ENCODE measurements at places on chromosomes 12 and 14.
A peak's percentile ranks its signal among the peaks of the same experiment; 100 is the strongest.

GRCh38 chr12:84913129-84913515, 523 bp upstream of the SLC6A15 start:
- DNase-seq, result peak; percentile 16

GRCh38 chr12:69719336-69720316, 19.0 kb upstream of the RAB3IP start:
- peak; percentile 86 for DNase-seq

DNA sequence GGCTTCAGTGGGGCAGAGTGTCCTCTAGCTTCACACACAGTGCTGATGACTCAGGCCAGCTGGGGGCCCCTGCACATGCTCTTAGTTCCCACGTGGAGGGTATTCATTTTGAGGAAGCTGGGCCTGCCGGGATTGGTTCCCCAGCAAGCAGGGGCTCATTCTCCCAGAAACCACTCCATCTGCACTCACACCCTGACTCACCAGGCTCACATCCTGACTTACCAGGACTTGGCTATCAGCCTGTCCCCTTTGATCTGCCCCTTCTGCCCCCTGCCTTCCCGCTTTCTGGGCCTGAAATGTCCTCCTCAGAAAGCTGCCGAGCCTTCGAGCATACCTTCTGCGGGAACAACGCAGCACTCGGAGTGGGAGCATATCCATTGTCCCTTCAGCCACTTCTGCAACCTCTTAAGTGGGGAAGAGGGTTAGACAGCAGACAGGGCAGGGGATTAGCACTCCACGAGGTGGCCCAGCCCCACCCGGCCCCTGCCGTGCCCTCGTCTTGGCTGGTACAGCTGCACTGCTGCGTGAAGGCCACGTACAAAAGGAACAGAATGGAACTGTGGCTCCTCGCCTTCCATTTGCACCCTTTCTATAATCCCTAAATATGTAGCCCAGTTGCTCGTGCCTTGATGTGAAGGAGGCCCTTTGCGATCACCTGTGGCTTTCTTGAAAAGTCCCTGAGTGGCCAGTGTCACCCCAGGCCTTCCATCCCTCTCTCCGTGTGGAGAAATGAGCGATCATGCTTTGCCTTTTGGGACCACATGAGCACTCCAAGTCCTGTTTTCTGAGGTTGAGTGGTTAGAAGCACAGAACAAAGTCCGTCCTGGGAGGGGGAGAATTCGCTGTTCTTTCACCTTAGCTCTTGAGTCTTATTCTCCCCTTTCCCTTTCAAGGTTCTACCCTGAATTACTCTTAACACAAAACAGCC, 26.1 kb downstream of the TPCN1 start:
- no peak for DNase-seq

GRCh38 chr14:26820572-26820971, 222.7 kb upstream of the NOVA1 start:
- no peak for DNase-seq

DNA sequence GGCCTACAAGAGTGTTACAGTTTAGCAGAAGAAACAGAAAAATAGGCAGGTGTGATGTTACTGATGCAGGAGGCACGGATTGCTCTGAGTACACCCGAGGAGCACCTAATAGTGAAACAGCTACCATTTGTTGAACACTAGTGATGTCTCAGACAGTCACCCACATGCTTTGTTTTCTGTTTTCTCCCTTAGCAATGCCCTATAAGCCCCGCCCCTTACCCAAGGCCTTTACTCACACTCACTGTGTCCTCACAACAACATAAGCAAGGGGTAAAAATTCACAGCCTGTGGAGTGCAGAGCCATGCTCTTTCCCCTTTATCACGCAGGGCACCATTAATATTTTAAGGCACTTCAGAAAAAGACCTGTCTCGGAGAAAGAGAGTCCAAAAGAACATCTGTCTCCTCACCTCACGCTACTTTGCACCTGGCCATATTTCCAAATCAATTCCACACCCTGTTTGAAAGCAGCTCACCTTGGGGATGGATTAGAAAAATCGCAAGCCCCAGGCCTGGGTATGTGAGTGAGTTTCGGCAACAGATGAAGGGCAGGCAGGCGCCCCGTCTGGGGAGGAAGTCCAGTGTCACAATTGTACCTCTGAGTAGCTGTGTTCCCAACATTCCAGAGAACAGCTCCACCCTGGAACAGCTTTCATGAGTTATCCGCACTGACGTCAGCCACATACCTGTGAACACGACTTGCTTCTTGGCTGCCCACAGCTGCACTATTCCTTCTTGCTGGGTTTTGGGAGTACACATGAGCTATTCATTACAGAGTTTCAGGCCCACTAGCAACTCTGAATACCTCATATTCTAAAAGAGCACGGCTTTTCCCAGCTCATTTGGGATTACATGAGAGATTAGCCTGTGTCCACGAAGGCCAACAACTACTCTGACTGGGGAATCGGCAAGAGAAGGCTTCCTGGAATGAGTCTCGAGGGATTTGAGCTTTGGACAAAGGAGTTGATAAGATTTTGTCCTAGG, 26.0 kb downstream of the MAPK1IP1L start:
- no peak for DNase-seq

- peak; percentile 15 for DNase-seq
These were observed 272.0 kb downstream of the AKAP6 start for GRCh38 chr14:32601069-32601468.

- DNase-seq, result no peak
These were observed 22.4 kb downstream of the PROX2 start for GRCh38 chr14:74853581-74853980.

- no peak for DNase-seq
These were observed 7.0 kb downstream of the JDP2 start for GRCh38 chr14:75434890-75435248.

DNA sequence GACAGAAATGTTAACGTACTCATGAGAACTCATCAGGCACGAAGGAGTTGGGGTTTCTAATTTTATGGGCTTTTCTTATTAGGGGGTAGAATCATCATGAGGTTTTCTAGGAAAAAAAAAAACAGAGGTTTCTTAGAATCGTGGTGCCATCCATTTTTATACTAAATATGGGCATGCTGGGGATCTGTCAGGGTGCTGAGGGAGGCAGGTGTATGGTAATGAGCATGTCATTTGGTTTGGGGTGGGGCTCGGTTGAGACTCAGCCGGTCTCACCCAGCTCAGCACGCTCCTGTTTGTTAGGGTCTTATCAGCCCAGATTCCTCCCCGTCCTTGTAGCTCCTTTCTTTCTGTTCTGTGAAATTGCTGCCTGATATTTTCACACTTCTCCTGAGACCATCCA, 98.2 kb downstream of the DICER1 start:
- no peak for DNase-seq

- no peak for DNase-seq
These were observed 6.3 kb upstream of the BMP4 start for GRCh38 chr14:53962953-53963319.

DNA sequence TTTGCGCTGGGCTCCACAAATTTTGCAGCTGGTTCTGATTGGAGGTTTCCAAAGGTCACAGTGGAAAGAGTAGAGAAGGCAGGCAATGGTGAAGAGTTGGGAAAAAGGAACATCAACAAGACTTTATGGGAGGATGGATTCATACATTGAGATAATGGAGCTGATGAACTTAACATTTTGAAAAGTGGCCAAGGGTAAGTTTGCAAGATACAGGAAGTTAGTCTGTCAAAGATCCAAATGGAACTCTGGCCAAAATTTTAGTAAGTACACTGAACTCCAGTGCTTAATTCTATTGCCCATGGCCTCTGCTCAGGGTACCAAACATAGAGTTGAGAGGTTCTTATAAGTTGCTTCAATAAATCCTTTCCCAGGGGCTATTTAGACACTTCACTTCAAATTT, 15.6 kb downstream of the CCER1 start:
- no peak for DNase-seq

- DNase-seq, result peak; percentile 27
These were observed 9.2 kb upstream of the PLEKHD1 start for GRCh38 chr14:69475194-69475818.

DNA sequence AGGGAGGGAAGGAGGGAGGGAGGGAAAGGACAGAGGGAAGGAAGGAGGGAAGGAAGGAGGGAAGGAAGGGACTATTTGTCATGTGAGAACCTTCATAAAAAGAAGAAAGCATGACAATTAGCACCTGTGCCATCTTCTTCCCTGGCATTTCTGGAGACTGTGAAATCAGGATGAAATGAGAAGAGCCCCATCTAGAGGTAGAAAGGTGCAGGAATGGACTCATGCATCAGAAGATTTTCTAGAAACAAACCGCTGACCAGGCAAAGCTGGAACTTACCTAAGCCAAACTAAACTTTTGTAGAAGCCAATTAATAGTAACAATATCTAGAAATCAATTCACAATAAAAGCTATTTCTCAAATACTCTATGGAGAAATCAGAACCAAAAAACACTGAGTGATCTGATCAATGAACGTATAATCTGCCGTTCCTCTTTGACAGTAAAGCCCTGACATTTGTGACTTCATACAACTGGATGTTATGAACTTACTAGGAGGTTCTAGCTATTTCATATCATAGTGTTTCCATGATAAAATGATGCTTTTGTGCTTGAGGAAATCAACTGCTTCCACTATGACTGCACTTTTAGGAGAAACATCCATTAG, 24.4 kb upstream of the CRACR2A start:
- peak; percentile 45 for DNase-seq

DNA sequence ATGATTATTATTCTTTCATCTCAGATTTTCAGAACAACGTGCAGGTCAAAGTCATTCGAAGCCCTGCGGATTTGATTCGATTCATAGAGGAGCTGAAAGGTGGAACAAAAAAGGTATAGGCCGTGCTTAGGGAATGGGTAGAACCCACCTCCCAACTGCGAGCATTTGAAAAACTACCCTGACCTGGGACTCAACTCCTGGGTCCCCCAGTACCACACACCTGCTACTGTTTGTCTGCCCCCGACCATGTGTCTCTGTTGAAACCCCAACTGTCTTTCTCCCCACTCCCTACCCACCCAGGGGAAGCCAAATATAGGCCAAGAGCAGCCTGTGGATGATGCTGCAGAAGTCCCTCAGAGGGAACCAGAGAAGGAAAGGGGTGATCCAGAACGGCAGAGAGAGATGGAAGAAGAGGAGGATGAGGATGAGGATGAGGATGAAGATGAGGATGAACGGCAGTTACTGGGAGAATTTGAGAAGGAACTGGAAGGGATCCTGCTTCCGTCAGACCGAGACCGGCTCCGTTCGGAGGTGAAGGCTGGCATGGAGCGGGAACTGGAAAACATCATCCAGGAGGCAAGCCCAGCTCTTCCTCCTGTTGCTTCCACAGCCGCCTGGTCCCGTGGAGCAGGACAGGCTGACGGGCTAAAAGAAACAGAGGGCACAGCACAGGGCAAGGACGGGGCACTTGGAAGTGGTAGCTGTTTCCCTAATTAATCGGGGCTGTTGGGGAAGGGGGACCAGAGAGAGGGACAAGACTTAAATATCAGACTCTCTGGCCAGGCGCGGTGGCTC, 20.5 kb downstream of the AGAP2 start:
- DNase-seq, result no peak

GRCh38 chr14:103157969-103158368, 34.7 kb downstream of the TNFAIP2 start:
- no peak for DNase-seq

GRCh38 chr12:6031001-6031400, 85.9 kb upstream of the ANO2 start:
- DNase-seq, result no peak

GRCh38 chr14:53213761-53214160, 60.6 kb upstream of the DDHD1 start:
- DNase-seq, result no peak

- DNase-seq, result no peak
These were observed 9.5 kb upstream of the BDKRB1 start for GRCh38 chr14:96246539-96246847.

DNA sequence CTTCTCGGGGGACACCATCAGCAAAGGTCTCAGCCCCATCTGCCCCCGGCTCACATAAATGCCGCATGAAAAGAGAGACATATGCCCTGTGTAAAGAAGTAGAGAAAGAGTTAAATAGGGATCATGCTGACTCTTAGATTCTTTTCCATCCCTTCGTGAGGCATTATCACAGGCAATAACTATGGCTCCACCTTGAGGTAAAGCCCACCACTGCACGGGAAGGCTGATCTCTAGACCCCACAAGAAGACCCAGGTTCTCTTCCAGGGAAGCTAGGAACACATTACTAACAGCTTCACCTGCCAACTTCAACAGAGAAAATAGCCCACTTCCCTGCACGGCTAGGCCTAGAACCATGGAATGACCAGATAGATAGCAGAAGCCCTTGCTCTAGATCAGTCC, 14.1 kb upstream of the NOP2 start:
- DNase-seq, result no peak

DNA sequence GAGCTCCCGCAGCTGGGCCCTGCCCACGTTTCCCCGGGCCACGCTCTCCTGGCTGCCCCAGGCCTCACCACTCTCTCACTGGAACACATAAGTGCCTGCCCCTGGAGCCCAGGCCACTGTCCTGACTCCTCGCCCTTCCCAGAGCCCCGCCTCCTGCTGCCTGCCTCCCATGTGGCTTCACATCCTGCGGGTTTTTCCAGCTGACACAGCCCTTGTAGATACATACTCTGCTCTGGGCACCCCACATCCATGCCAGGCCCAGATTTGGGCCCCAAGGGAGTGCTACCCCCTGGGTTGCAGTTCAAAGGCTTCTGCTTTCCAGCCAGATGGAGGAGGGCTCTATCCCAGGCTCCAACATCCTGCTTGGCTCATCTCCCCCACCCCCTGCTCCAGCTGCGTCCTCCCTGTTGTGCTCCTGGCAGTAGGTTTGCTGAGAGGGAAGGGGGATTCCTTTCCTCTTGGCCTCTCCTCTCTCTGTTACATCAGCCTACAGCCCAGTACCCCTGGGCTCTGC, 60.1 kb downstream of the TSPAN9 start:
- DNase-seq, result peak; percentile 34

- DNase-seq, result peak; percentile 47
These were observed 56.3 kb downstream of the CCDC88C start for GRCh38 chr14:91361233-91361811.

DNA sequence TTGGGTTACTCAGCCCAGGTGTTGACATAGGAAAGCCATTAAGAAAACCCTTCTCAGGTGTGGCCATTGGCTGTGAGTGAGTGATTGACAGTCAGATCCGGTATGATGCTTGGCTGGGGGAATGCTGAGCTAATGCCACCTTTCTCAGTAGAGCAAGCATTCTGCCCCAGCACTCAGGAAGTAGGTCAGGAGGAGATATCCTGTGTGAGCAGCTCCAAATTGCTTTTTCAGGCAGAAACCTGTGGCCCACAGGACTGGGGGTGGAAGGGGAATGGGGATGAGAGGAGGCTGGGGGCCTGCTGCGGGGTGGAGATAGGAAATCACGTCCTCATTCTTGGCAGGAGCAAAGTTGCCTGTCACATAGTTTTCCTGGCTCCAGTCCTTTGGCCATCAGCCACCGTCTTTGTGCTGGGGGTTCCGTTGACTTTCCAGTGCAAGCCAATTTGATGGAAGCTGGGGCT, 55.7 kb downstream of the NINJ2 start:
- no peak for DNase-seq

GRCh38 chr14:83568141-83568540, 1961.8 kb upstream of the FLRT2 start:
- no peak for DNase-seq

- DNase-seq, result no peak
These were observed 2.0 kb downstream of the CIROP start for GRCh38 chr14:23102801-23103200.

- DNase-seq, result no peak
These were observed 8.2 kb downstream of the PRKCH start for GRCh38 chr14:61329478-61330051.

Measured in NCI-H2081 (cell line).